Fibroblast of skin of right biceps (primary cell): ENCODE measurements at places on chromosomes 3 and 15.

DNA sequence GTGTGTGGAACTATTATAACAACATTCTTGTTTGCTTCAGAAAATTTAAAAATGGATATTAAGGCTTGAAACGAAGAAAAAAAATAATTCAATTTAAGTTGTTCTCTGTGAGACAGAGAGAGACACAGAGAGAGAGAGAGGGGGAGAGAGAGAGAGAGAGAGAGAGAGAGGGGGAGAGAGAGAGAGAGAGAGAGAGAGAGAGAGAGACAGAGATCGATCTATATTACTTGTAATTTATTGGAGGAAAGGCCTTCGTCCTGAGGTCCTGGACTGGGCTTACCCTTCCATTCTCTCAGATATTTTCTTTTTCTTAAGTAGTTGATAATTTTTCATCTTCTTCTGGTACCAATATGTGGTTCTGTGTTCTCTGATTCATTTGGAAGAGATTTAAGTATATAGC is 25.9 kb downstream of the MFSD1 start:
- no peak for DNase-seq

DNA sequence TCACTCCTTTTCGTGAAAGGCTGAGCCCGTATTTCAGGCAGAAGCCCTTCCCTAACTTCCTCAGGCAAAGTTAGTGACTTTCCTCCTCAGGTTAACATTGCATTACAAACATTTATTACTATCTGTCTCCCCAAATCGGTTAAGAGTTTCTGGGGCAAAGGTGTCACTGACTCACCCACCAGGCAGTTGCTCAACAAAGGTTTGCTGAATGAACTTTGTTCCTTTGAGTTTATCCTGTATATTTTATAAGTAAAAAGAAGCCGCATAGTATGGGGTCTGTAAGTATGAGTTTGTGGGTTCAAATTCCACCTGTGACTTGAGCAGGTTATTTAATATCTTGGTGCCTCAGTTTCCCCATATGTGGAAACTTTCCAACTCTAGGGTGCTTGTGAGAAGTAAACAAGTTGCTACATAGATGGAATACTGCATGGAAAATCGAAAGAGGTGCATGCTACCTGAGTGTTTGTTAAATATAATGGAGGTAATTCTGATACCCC is 177.7 kb downstream of the THRB start:
- no peak for DNase-seq

DNA sequence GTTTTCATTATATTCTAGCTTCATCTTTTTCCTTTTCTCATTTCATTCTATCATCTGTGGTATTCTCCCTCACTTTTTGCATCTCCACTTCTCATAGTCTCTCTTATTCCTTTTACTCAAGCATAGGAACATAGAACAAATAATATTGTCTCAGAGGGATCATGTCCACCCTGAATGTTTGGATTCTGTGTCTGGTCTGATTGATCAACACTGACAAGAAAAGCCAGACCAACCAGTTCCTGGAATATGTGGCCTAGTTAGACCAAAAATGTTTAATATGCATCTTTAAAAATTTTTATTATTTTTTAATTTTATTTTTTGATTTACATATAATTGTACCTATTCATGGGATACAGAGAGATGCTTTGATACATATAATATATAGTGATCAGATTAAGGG is 212.0 kb upstream of the ALCAM start:
- no peak for DNase-seq

DNA sequence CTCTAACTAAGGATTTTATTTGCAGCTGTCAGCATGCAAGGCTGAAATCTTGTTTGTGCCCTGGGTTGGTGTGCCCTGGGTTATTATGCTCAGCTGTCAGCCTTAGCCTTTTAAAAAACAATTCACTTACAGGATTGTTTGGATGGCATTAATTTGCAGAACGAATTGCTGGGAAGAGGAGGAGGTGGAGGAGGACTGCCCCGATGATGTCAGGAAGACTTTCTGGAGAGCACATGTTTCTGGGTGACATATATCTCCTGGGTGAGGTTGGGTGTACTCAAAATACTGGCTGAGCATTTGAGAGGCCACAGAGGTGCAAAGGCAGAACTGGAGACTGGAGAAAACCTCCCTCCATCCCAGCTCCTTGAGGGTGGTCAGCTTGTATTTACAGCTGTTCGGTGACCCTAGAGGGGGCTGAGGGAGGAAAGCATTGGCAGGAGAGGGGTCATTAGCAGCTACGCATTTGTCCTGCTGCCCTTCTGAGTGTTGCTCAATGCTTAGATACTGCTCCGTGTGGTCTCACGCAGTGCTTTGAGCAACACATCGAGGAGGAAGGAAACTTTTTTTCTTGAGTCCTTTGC is 59.8 kb upstream of the PSMD6 start:
- DNase-seq = no peak

DNA sequence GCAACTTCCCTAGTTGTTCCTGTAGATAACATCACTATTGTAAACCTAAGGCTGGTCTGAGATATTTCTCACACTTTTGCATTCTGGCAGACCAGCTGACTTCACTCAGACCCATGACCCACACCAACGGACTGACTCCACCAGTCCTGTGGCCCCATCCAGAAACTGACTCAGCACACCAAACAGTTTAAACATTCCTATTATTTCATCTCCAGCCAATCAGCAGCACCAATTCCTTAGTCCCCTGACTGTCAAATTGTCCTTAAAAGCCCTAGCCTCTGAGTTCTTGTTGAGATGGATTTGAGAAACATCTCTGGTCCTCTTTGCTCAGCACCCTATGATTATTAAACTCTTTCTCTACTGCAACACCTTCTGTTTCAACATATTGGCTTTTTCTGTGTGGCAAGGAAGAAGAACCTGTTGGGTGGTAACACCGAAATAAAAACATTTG is 12.2 kb upstream of the IDH2 start:
- peak; percentile 12 for DNase-seq

DNA sequence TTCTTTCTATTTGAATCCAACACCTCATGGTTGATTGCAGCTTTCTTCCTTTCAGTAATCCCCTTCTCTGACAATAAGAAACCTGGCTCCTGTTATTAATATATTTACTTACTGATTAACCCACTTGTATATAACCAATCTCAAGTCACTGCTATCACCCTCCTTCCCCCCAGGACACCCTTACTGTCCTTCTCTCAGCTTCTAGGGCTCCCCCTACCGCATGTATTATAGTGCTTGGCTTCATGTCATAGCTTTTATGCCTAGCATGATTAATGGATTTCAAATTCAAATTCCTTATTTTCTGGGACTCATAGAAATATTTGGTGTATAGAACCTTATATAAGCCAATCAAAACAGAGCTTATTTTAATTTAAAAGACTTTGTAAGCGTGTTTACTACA is 75.7 kb upstream of the BNIP2 start:
- DNase-seq = no peak

DNA sequence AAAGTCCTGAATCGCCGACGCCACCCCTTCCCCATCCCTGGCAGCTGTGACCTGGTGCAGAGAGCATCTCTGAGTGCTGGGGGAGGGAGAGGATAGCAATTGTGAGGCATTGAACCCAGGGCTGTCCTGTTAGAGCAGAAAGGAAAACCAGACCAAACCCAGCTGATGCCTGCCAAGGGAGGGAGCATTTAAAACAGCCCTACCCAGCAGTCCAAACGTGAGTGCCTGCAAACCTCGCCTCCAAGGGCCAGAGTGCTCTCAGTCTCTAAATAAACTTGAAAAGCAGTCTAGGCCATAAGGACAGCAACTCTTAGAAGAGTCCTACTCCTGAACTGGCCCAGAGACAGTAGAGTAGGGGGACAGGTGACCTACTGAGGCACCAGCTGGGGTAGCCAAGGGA is 20.0 kb upstream of the LARS2 start:
- no peak for DNase-seq

DNA sequence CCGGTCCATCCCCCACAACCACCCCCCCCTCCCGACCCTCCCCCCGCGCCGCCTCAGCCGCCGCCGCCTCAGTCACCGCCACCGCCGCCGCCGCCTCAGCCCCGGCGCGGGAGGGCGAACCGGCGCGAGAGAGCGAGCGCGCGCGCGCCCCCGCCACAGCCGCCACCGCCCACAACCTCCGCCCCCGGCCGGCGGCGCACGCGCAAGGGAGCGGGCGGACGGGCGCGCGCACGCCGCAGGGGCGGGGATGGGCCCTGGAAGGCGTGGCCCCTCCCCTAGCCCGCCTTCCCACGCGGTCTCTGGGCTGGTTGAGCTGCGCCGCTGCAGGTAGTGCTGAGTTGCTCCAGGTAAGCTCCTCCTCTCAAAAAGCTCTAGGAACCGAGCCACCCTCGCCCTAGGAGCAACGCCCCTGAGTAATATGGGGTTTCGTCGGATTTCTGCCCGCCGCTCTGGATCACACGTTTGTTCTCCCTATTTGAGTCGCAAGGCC is at the start of gene TMCC1:
Gene TMCC1, minus strand, starts transcription at position 131 of the 490 bp plus-strand sequence.
- DNase-seq = peak; percentile 87

GRCh38 chr3:49619649-49620048 is 54.5 kb upstream of the APEH start:
- DNase-seq = no peak

- DNase-seq = no peak
These were observed 65.0 kb upstream of the IP6K2 start for GRCh38 chr3:48782046-48782445.

GRCh38 chr3:148790851-148791735 is 36.5 kb upstream of the CPB1 start:
- DNase-seq = peak; percentile 25

DNA sequence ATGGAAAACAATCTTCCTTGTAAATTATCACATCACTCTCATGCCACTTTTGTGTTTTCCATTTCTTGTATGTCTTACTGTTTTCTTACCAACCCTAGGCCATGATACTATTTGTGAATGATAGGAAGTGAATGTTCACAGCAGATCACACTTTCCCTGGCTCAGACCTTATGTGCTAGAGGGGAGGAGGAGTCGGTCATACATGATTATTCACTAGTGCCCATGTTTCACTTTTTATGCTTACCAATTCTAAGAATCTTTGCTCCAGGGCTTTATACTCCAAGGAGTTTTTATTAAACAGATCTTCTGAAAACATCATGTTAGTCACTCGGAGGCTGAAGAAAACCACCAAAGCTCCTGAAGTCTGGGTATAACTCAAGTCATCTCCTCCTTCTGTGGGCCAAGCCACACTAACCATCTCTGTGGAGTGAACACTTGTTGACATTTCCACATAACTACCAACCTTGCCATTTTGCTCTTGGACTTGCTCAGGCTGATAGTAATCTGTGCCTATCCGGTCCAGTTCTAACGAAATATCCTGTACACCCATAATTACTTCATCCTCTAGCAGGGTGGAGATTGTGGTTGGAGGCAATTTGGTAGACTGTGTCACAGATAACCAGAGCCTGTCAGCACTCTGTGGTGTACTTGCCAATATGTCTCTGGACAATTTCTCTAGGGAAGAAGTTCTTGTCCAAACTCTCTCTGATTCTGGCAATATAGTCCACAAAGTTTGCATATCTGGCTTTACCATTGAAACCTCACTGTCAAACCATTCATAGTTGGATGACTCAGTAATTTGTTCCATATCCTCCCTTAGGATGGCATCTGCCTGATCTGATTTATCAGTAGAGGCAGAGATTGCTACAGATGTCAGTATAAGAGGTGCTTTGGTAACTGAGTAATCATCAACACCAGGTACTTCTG is 76.8 kb downstream of the IMPG2 start:
- DNase-seq = peak; percentile 70

GRCh38 chr15:76123031-76123430 is 63.2 kb downstream of the TMEM266 start:
- no peak for DNase-seq

- DNase-seq = peak; percentile 26
These were observed 3.6 kb downstream of the ZNF385D start for GRCh38 chr3:21747376-21747775.

GRCh38 chr3:139695426-139696313 is 17.9 kb upstream of the NMNAT3 start:
- no peak for DNase-seq

DNA sequence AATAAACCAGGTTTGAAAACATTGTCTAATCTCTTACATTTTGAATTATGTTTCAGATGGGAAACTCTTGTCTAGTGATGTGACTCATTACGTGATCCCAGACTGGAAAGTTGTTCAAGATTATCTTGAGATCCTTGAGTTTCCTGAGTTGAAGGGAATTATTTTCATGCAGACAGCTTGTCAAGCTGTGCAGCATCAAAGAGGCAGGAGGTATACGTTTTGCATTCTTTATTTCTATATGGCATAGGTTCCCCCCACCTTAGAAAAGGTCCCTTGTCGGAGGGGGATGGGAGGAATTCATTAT is 1.5 kb downstream of the DIS3L start:
- peak; percentile 59 for DNase-seq

DNA sequence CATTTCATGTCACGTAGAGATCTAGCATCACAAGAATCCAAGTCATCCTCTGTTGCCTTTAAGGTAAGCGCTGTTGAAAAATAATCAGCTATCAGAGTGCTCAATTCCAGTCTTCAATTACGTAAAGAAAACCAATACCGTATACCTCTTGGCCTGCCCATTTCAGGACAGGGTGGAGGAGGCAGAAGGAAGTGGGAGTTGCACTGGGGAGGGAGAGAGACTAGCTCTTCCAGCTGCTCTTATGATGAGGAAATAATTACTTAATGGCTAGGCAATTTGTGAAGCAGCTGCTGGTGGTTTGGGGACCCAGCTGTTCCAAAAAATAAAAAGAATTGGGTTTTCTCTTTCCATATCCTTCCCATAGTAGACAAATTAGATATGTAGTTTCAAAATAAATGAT is 365.8 kb upstream of the MCTP2 start:
- DNase-seq = no peak

GRCh38 chr3:69542089-69542804 is 156.4 kb upstream of the FRMD4B start:
- DNase-seq = no peak

DNA sequence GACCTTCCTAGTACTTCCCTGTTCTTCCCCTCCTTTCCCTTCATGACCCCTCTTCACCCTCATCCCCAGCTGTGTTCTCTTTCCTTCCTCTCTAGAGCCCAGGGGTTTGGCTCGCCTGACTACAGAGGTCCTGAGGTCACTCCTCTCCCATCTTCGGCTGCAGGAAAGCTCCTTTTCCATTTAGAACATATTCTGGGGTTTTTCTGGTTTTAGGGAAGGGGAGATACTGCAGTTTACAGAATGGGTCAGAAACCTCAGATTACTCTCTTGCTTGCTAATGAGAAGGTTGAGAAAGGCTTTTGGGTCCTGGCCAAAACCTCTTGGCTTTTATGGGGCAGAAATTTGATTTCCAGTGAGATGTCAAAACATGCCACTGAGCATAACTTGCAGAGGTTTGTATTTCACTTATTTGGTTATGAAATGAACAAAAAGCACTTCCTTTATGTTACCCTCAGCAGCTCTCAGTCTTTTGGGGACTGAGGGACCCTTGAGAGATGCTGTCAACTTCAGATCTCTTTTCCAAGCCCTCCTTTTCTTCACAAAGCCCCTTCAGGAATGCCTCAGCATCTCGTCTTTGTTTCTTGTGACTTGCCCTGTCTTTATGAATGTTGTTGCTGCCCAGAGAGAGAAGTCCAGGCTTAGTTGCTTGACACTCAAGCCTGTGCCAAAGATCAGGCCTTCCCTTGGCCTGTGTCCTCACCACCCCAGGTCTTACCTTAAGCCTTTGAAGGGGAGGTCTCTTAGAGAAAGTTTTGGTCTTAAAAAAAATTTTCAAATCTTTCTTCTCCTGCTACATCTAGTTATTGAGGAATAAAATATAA is 121.7 kb upstream of the TPM1 start:
- DNase-seq = peak; percentile 78

- peak; percentile 73 for DNase-seq
These were observed 251.5 kb downstream of the CLSTN2 start for GRCh38 chr3:140186421-140186920.

GRCh38 chr15:91231703-91232102 is 131.6 kb downstream of the SV2B start:
- no peak for DNase-seq
